A673 (cell line): ENCODE measurements at places on chromosomes 5 and 9. TPM values are rescaled to one million over a fixed set of nuclear protein-coding genes. Genes with fewer than 3 reads are reported as not detected.

DNA sequence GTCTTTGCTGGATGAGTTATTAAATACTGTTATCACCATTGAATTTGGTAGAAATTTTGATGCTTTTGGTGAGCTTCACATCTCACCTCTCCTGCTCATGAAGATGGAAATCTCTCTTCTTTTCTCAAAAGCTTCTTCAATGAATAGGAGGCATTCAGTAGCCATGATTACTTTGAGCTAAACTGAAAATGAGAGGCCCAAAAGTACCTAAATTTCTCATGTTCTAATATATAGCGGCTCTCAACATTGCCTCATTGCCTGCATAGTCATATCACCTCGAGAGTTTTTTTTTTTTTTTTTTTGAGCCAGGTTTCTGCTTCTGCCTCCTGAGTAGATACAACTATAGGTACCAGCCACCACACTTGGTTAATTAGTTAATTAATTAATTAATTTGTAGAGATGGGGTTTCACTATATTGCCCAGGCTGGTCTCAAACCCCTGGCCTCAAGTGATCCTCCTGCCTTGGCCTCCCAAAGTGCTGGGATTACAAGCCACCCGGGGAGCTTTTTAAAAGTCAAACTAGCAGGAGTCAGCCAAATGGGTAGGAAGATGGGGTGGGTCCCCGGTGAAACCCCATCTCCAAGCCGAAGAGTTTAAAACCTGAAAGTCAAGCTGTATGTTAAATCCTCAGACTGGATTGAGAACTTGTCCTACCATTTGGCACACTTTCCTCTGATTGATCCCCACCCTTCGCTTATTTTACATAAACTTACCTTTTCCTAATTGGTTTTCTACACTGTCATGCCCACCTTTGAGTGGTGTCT lies 169.0 kb downstream of the DOCK2 start:
- peaks cover 12% of the 10 kb centered on the region for H3K4me1 ChIP-seq
- no peak overlapping the region for H3K27ac ChIP-seq
- H3K27me3 ChIP-seq = no peaks in the 10 kb centered on the region
- no peak overlapping the region for H3K4me3 ChIP-seq

Gene GALT
- total RNA-seq = 27.6 and 37.6 TPM in 2 replicates

DNA sequence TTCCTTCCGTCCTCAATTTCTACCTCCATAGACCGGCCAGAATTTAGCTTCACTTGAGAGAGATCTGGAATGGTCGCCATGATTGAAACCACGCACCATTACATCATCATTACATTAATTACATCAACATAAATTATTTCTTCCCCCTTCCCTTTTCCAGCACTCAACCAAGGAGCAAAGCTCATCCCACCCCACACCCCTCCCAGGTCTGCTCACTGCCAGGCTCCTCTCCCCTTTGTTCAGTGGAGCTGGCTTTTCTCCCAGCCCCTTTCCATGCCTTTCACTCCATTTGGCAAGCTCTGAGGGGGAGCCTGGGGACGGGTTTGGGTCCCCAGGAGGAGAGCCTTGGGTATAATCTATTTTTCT lies 8.4 kb downstream of the RACK1 start:
- H3K27me3 ChIP-seq = no peaks in the 10 kb centered on the region
- no peak for DNase-seq
- peaks cover 6% of the 10 kb centered on the region for H3K4me1 ChIP-seq
- H3K4me3 ChIP-seq = no peak overlapping the region
- H3K36me3 ChIP-seq = peaks cover 68% of the 10 kb centered on the region

DNA sequence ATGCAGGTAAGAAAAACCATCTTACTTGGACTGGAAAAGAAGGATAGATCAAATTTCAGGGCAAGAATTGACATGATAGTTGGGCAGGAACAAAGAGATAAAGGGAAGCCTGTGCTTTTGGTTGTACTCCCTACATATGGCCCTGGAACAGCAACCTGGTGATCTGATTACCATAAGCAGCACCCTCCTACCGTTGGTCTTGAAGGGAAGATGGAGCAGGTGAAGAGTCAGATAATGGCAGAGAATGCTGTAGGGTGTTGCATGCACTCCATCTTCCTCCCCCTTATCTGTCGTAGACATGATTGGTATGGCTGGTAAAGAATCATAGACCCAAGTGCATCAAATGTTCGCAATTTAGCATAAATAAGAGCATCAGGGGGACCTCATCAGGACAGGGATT lies 4.7 kb downstream of the IRGM start:
- H3K36me3 ChIP-seq = peaks cover 3% of the 10 kb centered on the region
- no peaks in the 10 kb centered on the region for H3K27me3 ChIP-seq
- DNase-seq = no peak
- no peaks in the 10 kb centered on the region for H3K4me1 ChIP-seq
- H3K27ac ChIP-seq = no peak overlapping the region

DNA sequence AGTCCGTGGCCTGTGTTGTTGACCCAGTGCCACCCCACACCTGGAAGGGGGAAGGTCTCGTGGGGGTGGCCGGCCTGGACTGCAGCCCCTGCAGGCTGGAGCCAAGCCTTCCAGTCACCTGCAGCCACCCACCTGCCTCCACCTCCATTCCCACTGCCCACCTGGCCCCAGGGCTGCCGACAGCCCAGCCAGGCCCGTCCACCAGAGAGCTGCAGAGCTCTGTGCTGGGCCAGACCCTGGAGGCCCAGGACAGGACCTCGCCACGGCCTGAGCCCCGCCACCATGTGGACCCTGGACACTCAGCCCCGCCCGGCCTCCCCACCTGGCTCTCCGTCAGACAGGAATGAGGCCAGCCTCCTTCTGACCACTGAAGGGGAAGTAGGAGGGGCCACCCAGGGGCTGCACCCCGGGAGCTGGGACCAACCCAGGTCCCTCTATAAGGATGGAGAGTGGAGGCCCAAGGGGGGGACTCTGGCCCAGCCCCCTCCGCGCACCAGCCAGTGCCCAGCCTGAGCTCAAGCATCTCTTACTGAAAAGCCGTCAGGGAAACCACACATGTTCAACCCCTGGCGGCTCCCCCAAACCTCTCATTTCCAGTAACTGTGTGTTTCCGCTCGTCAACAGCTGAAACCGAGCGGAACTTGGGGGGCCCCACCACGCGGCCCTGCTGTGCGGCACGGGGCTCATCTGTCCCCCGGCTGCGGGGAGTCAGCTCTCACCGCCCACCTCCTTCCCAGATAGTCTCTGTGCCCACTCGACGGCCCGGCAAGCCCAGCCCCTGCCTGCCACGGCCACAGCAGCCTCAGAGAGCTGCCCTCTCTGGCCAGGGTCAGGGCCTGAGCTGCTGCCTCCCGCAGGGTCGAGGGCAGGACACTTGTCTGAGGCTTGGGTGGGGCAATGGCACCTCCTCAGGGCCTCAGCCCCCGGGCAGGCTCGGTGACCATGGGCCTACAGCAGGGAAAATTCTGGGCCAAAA lies 12.8 kb downstream of the NOTCH1 start:
- H3K27me3 ChIP-seq = no peaks in the 10 kb centered on the region
- H3K4me3 ChIP-seq = no peak overlapping the region
- H3K27ac ChIP-seq = peak overlapping the region; percentile 7
- H3K36me3 ChIP-seq = peaks cover 5% of the 10 kb centered on the region

Gene CCDC192
- total RNA-seq = not detected in 2 replicates

- DNase-seq = no peak
- no peak overlapping the region for H3K27ac ChIP-seq
- no peak overlapping the region for H3K4me3 ChIP-seq
These were observed 10.0 kb downstream of the ALG2 start for GRCh38 chr9:99211746-99212145.

DNA sequence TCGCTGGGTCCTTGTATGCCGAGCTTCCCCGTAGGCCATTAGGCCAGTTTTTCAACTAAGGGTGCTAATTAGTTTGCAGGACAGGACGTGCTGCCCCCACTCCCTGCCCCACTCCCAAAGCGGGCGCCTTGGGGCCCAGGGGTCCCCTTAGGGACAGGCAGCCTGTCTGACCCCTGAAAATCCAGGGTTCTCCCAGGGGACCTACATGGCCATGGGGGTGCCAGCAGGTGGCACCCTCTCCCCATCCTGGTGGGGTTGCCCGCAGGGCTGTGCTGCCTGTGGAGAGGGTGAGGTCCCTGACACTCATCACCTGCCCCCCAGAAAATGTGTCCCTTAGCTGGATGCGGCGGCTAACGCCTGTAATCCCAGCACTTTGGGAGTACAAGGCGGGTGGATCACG lies 8.5 kb upstream of the CCDC187 start:
- no peak overlapping the region for H3K27ac ChIP-seq
- peaks cover 16% of the 10 kb centered on the region for H3K4me1 ChIP-seq
- H3K4me3 ChIP-seq = no peak overlapping the region
- DNase-seq = peak; percentile 36
- no peaks in the 10 kb centered on the region for H3K27me3 ChIP-seq

DNA sequence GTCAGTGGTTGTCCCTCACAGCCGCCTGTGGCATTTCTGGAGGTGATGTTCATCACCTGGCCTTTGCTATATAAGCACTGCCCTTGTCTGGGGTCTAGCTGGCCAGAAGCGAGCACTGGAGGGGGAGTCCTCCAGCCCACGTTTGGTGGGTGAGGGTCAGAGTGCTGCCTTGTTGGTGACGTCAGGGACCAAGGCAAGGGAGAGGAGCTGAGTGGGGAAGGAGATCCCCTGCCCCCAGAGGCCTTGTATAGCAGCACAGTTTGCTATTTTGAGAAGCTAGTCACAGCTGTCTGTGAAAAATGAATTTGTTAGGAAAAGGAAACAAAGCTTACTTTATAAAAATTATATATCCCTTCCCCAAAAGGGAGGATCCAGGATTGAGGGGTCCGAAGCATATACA lies 49.8 kb downstream of the SYK start:
- no peaks in the 10 kb centered on the region for H3K27me3 ChIP-seq
- H3K27ac ChIP-seq = no peak overlapping the region
- no peaks in the 10 kb centered on the region for H3K4me1 ChIP-seq
- no peak overlapping the region for H3K4me3 ChIP-seq

Gene CCDC69
- 0.52 TPM in 1 of 2 replicates, not detected in the other for total RNA-seq

Gene LRRC19
- total RNA-seq = not detected in 2 replicates

- no peaks in the 10 kb centered on the region for H3K36me3 ChIP-seq
- H3K4me3 ChIP-seq = no peak overlapping the region
- H3K27me3 ChIP-seq = peaks cover 12% of the 10 kb centered on the region
- H3K4me1 ChIP-seq = no peaks in the 10 kb centered on the region
- DNase-seq = no peak
These were observed 152.0 kb downstream of the TRPM6 start for GRCh38 chr9:74735761-74736160.

DNA sequence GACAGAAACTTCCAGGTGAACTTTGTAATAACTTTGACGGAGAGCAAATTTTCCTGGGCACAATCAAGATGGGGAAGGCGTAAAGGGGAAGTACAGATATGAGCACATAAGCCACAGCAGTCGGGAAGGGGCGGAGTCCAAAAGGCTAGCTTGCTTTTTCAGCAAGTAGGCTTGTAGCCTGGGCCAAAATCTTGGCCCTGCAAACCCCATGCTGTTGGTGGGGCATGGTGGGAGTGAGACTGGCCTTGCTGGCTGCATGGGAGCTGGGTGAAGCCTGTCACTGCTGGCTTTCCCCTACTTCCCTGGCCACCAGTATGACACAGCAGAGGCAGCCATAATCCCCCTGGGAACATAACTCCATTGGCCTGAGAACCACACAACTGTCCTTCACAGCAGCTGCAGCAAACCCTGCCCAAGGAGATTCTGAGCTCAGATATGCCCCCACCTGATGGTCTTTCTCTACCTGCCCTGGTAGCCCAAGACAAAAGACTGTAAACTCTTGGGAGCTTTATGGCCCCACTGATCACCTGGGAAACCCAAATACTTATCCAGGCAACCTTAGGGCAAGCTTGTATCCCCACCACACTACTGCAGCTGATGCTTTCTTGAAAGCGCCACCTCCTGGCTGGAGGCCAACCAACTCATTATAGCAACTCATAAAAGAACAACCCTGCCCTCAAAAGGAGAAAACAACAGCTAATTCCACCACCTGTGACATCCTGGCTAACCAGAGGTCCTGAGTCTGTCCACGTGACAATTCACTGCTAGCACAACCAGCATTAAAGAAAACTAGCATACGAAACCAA lies 24.0 kb downstream of the DCTN4 start:
- H3K27me3 ChIP-seq = no peaks in the 10 kb centered on the region
- peaks cover 33% of the 10 kb centered on the region for H3K36me3 ChIP-seq
- no peak overlapping the region for H3K27ac ChIP-seq

- H3K27me3 ChIP-seq = no peaks in the 10 kb centered on the region
- H3K4me3 ChIP-seq = no peak overlapping the region
- H3K27ac ChIP-seq = no peak overlapping the region
- DNase-seq = no peak
- H3K36me3 ChIP-seq = no peaks in the 10 kb centered on the region
These were observed 52.5 kb upstream of the SEMA4D start for GRCh38 chr9:89550346-89550927.

- H3K4me3 ChIP-seq = no peak overlapping the region
- H3K27ac ChIP-seq = no peak overlapping the region
- DNase-seq = peak; percentile 68
- no peaks in the 10 kb centered on the region for H3K27me3 ChIP-seq
These were observed 148.2 kb downstream of the GIN1 start for GRCh38 chr5:102971676-102972293.

DNA sequence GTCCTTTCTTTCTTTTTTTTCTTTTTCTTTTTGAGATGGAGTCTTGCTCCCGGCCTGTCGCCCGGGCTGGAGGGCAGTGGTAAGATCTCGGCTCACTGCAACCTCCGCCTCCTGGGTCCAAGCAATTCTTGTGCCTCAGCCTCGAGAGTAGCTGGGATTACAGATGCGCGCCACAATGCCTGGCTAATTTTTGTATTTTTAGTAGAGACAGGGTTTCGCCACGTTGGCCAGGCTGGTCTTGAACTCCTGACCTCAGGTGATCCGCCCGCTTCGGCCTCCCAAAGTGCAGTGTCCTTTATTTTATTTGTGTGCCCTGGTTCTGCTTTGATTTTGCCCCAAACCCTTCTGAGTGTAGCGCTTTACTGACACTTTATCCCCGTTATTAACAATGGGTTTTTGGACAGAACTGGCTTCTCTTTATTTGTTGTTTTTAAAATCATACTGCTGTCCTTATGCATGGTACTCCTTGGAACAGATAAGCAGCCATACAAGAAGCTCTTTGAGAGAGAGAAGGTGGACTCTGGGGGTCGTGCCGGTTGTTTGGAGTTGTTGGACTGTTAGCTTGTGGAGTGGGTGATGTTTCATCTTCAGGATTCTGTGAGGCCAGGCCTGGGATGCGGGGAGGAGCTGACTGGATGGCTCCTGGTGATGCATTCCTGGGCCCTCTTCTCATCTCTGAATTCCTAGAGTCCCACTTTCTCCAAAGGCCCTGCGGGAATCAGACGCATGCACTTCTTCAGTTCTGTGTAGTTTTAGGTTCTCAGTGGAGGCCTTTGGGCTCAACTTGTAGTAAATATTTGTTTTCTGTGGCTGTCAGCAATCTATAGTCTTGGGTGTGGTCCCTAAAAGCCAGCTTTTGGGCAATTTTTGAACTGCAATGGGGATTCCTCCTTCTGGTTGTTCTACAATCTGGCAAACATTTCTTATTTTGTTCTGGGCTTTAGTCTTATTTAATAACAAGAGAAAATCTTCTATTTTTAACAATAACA lies 47.8 kb downstream of the PTTG1 start:
- H3K36me3 ChIP-seq = no peaks in the 10 kb centered on the region
- H3K27me3 ChIP-seq = no peaks in the 10 kb centered on the region
- no peaks in the 10 kb centered on the region for H3K4me1 ChIP-seq
- no peak overlapping the region for H3K27ac ChIP-seq

- no peaks in the 10 kb centered on the region for H3K36me3 ChIP-seq
- peak overlapping the region; percentile 69 for H3K4me3 ChIP-seq
- peaks cover 37% of the 10 kb centered on the region for H3K4me1 ChIP-seq
- DNase-seq = no peak
- H3K27ac ChIP-seq = peak overlapping the region; percentile 74
These were observed 5.6 kb upstream of the RNF44 start for GRCh38 chr5:176542596-176543427.
